ENCODE measurements at places on chromosomes 16 and 17. TPM values are rescaled to one million over a fixed set of nuclear protein-coding genes. Genes with fewer than 3 reads are reported as not detected.

The CCDC144A gene
- total RNA-seq, result 8.8 TPM

The CD300LB gene
- not detected for total RNA-seq

The PDIA2 gene
- total RNA-seq, result 1.7 TPM

The SLC5A2 gene
- 0.07 TPM for total RNA-seq

The PLLP gene
- not detected for total RNA-seq

The STX1B gene
- total RNA-seq, result 0.85 TPM

The HYDIN gene
- 0.23 TPM for total RNA-seq

The NAA60 gene
- 16.6 TPM for total RNA-seq

The GCGR gene
- total RNA-seq, result not detected

The CA5A gene
- total RNA-seq, result not detected

The NLRC5 gene
- total RNA-seq, result 18.9 TPM

The KCNAB3 gene
- 0.33 TPM for total RNA-seq

The EPOP gene
- total RNA-seq, result 0.72 TPM

The ERAL1 gene
- 28.4 TPM for total RNA-seq

The OR1F1 gene
- total RNA-seq, result 0.07 TPM

The KRTAP4-4 gene
- not detected for total RNA-seq

The ZP2 gene
- total RNA-seq, result not detected

The CACNG1 gene
- total RNA-seq, result not detected

The DNAAF8 gene
- 1.2 TPM for total RNA-seq

The PERCC1 gene
- total RNA-seq, result not detected

The BCL6B gene
- total RNA-seq, result 0.20 TPM

The MEFV gene
- total RNA-seq, result 0.10 TPM

The ADGRG1 gene
- 5.9 TPM for total RNA-seq

The DECR2 gene
- total RNA-seq, result 12.5 TPM

The INPP5K gene
- 38.5 TPM for total RNA-seq

The NTN1 gene
- total RNA-seq, result 0.26 TPM

The TUBD1 gene
- total RNA-seq, result 5.3 TPM

The ABCA6 gene
- total RNA-seq, result 42.6 TPM

The HBA2 gene
- not detected for total RNA-seq

The DOC2B gene
- not detected for total RNA-seq

The ALDOA gene
- 1,606 TPM for total RNA-seq

The MYH11 gene
- 1.2 TPM for total RNA-seq

The CDK3 gene
- 3.4 TPM for total RNA-seq

The TMEM11 gene
- total RNA-seq, result 17.7 TPM

The KRT33B gene
- not detected for total RNA-seq

The LRRC36 gene
- not detected for total RNA-seq

The CD7 gene
- not detected for total RNA-seq

The PRR15L gene
- not detected for total RNA-seq

The CIBAR2 gene
- not detected for total RNA-seq

The C16orf96 gene
- not detected for total RNA-seq

The NPIPA5 gene
- 5.3 TPM for total RNA-seq

The CORO7 gene
- total RNA-seq, result 11.2 TPM

The BEAN1 gene
- 0.13 TPM for total RNA-seq

The ITGAE gene
- 12.4 TPM for total RNA-seq

The ARL5C gene
- total RNA-seq, result not detected
